ENCODE measurements at places on chromosomes 6 and 20. TPM values are rescaled to one million over a fixed set of nuclear protein-coding genes. Genes with fewer than 3 reads are reported as not detected.

- peaks cover 18% of the 10 kb centered on the region for H3K4me1 ChIP-seq
- H3K27me3 ChIP-seq: no peaks in the 10 kb centered on the region
- no peak for DNase-seq
- no peak overlapping the region for H3K4me3 ChIP-seq
- H3K27ac ChIP-seq: no peak overlapping the region
Measured at GRCh38 chr6:134343066-134343465, 25.2 kb upstream of the SGK1 start.

DNA sequence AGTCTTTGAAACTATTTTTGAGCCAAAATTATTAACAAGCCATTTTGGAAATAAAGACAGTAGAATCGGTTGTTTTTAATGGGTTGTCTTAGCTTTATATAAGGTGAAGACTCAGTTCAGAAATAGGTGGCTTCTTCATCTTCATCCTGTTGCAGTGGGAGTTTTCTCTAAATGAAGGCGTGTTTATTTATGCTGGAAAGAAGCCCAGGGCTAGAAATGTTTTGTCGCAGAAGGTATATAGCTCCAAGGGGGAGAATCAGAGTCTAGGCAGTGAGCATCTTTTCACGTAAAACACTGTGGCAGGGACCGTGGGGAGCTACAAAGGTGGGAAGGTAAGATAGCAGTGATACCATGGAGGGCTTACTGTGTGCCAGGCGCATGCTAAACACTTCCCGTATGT lies 34.3 kb downstream of the FARS2 start:
- H3K27me3 ChIP-seq: no peaks in the 10 kb centered on the region
- no peak for DNase-seq
- no peak overlapping the region for H3K27ac ChIP-seq
- H3K4me3 ChIP-seq: no peak overlapping the region

- H3K27me3 ChIP-seq: no peaks in the 10 kb centered on the region
- H3K36me3 ChIP-seq: peaks cover 29% of the 10 kb centered on the region
- peaks cover 49% of the 10 kb centered on the region for H3K4me1 ChIP-seq
- peak; percentile 71 for DNase-seq
Measured at GRCh38 chr20:3927486-3928291, 38.5 kb downstream of the PANK2 start.

DNA sequence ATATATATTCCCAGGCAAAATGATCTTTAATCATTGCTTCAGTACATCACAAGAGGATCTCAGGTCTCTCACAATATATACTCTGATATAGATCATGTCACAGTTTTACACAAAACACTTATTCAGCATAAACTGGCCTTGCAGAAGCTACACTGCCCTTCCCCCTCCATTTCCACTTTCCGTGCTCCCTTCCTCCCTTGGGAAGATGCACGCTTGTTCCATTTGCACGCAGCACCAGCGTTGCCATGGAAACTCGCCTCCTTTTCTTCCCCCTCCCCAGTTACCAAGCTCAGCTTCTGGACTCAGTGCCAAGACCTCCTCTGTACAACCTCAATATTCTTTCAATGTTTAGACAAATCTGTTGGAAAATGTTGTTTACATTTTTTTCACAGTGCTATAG lies 154.6 kb downstream of the RFPL4B start:
- no peaks in the 10 kb centered on the region for H3K27me3 ChIP-seq
- no peaks in the 10 kb centered on the region for H3K36me3 ChIP-seq
- DNase-seq: peak; percentile 21
- peaks cover 12% of the 10 kb centered on the region for H3K4me1 ChIP-seq
- no peak overlapping the region for H3K27ac ChIP-seq

DNA sequence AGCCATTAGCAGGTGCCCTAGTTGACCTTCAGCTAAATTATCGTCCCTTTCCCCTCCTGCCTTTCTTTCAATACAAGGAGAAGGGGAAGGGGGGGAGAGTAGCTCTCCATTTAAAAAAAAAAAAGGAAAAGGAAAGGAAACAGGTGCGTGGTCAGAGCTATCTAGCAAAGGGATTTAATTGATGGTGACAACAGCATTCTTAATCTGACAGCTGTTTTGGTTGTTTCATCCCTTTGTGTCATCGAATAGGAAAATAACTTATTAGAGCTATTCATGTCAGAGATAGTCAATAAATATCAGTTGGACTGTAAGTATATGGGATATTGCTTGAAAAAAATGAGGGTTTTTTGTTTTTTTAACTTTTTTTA lies 195.2 kb upstream of the SASH1 start:
- DNase-seq: no peak
- H3K36me3 ChIP-seq: no peaks in the 10 kb centered on the region
- H3K27me3 ChIP-seq: no peaks in the 10 kb centered on the region
- no peak overlapping the region for H3K27ac ChIP-seq
- H3K4me3 ChIP-seq: no peak overlapping the region
- H3K4me1 ChIP-seq: peaks cover 2% of the 10 kb centered on the region

ARHGAP18 gene
- 21.0 TPM for total RNA-seq

Measured in osteoblast (primary cell).